Stimulated activated naive CD4-positive, alpha-beta T cell treated with Interleukin-2 at 50 U/mL for 16 hours (primary cell): ENCODE measurements at places on chromosomes 7 and 10.
A peak's percentile ranks its signal among the peaks of the same experiment; 100 is the strongest.

GRCh38 chr10:46299536-46300369 is 13.0 kb downstream of the ANTXRL start:
- DNase-seq, result no peak

- DNase-seq, result no peak
Measured at GRCh38 chr10:119728172-119728800, 2.4 kb downstream of the INPP5F start.

GRCh38 chr7:24858108-24858977 is 101.1 kb upstream of the GSDME start:
- no peak for DNase-seq

- DNase-seq, result no peak
Measured at GRCh38 chr7:40760987-40761386, 626.2 kb downstream of the SUGCT start.

- no peak for DNase-seq
Measured at GRCh38 chr7:45652630-45653029, 78.5 kb downstream of the ADCY1 start.

- DNase-seq, result no peak
Measured at GRCh38 chr7:131640686-131641085, 84.3 kb upstream of the PODXL start.

- no peak for DNase-seq
Measured at GRCh38 chr10:47262606-47263533, 37.1 kb upstream of the GDF10 start.

DNA sequence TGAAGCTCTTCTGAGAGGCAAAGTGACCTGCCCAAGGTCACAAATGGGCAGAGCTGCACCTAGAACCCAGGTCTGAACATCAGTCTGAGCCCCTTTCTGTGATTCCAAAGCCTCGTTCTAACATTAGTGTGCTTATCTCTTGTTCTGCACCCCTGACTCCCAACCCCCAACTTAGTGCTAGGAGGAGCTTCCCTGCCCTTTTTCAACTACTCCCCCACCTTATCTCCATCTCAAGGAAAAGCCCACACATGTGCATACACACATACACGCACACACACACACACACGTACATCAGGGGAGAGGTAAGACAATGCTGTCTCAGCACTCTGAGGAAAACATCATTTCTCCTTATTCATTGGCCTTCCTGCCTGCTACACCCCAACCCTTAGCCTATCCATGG is 8.3 kb downstream of the PRRT4 start:
- DNase-seq, result no peak

DNA sequence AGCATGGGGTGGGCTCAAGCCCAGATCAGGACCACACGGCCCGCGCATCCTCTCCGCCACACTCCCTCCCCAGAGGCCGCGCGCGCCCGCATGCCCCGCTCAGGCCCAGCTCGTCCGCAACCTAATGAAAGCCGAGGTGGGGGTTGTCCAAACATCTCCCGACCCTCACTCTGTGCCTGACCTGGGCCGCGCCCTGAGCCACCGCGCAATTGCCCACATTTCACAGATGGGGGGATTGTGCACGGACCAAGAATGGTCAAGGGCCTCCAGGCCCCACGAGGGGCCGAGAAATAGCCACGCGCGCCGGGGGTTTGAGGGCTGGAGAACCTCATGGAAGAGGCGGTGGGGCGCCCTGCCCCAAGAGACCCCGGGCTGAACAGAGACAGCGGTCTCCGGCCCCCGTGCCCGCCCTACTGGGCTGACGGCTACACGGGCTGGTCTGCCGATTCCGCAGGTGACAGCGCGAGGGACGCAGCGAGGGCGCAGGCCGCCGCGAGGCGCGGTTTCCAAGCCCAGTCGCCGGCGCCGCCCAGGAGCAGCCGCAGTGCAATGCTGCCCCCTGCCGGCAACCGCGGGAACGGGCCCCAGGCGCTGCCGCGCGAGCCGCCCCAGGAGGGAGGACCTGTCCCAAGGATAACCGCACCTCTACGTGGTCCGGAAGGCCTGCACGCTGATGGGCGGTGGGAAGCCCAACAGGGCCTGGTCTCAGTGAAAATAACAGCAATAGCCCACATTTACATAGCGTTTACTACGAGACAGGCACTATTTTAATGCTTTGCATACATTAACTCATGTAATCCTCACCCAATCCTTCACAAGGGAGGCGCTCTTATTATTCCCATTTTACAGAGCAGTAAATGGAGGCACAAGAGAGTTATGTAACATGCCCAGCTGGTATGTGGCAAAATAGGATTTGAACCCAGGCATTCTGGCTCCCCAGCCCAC is 10.5 kb upstream of the GRID1 start:
- DNase-seq, result peak; percentile 67

- no peak for DNase-seq
Measured at GRCh38 chr10:120367341-120367740, 89.7 kb upstream of the PLPP4 start.
